ENCODE measurements at places on chromosomes 6 and 20. TPM values are rescaled to one million over a fixed set of nuclear protein-coding genes. Genes with fewer than 3 reads are reported as not detected.

DNA sequence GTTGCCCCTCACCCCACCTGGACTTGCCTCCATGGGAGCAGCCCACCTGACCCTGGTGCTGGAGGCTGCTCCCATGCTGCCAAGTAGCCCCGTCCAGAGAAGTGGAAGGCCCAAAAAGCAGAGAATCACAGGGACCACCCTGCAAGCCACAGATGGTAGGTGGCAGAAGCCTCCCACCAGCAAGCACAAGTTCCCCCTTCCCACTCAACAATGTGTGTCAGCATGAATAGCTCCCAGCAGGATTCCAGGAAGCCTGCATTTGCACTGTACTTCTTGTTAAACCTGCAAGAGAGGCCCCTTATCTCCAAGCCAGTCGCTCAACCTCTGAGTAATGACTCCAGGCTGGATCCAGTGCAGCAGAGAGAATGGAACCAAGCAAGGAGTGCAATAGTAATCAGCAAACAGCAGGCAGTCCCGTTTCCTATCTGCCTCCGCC lies 180.8 kb upstream of the CST7 start:
- DNase-seq, result no peak

DNA sequence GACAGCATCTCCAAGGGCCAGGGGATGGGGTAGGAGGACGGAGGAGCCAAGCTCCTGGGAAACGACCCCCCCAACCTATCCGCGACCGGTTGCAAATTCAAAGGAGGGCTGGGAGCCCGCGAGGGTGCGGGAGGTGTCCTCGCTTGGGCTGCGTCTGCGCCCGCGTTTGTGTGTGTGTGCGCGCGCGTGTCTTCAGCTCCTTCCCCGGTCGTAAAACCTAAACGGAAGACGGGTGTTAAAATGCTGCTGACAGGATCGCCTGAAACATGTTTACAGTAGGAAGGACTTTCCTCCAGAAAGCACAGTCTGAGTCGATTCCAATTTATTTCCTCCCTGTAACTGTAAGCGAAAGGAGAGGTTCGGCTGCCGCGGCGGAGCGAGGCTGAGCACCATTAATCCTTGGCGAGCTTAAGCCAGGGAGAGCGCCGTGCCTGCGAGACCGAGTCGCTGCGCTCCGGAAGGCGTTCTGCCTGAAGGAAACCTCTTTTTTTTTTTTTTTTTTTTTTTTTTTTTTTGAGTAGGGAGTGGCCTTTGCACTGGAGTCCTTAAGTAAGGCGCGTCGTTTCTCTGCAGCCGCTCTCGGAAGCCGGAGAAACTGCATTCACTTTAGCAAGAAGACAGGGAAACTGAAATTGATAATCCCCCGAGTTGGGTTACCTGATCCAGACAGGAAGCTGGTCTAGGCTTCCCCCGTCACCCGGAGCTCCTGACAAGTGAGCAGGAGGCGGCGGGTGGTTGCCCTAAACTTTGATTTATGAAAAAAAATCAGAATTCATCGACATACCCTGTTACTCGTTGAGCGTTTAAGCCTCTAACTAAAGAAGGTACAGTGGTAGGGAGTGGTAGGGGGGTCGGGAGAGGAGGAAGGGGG lies 4.8 kb upstream of the SOX4 start:
- peak; percentile 89 for DNase-seq

- DNase-seq, result no peak
Measured at GRCh38 chr6:26739811-26740210, 80.3 kb upstream of the ZNF322 start.

DNA sequence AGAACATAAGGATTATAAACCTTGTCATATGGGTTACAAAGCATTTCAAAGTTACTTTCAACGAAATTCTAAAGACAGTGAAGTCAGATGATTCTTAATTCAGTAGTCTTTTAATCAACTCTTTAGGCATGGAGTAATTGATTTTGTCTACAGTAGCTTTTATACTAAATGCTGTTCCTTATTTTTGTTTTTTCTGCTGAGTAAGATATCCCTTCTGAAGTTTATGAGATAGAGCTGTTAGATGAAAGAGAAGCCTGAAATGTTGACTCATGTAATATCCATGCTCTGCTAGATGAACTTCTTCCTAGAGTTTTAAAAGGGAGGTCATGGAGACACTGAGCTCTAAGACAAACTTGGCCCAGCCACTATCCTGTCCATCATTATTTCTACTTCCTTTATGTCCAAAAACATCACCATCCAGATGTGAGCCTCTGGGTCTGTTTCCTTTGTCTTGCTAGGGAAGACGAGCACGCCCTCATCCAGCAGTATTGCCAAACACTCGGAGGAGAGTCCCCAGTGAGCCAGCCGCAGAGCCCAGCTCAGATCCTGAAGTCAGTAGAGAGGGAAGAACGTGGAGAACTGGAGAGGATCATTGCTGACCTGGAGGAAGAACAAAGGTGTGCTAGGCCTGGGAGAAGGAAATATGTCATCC lies 550.3 kb downstream of the UTRN start:
- no peak for DNase-seq

GRCh38 chr6:133191323-133191722 lies 49.8 kb upstream of the EYA4 start:
- no peak for DNase-seq

GRCh38 chr6:106496823-106497222 lies 132.5 kb downstream of the RTN4IP1 start:
- DNase-seq, result no peak

- DNase-seq, result peak; percentile 71
Measured at GRCh38 chr6:35691027-35691824, 2.5 kb upstream of the FKBP5 start.

- peak; percentile 25 for DNase-seq
Measured at GRCh38 chr20:53917145-53918019, 153.0 kb downstream of the BCAS1 start.

DNA sequence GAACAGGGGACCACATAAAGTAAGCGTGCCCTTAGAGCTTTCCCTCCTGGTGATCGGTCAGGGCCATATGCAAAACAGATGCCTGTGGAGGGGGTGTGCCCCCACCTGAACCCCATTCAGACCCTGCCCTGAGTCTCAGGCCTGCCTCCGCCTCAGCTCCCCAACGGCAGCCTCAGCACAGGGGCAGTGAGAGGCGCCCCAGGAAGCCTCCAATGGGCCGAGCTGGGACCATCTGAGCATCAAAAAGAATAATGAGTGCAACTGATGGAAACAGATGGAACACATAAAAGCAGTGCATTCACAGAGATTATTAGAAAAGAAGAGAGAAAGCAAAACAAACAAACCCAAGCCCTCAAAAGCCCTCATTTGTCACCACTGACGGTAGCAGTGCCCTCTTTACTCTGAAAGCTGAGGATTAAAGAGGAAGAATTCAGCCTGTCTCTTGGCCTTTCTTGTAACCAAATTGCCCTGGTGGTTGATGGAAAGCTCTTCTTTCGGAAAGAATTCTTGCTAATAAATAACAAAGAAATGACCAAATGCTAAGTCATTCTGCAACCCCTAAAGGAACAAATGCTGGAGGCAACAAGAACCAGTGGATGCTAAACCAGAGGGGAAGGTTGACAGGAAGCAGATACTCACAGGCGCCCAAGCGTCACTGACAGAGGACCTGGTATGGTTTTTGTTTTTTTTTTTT lies 6.8 kb downstream of the ADISSP start:
- DNase-seq, result no peak

DNA sequence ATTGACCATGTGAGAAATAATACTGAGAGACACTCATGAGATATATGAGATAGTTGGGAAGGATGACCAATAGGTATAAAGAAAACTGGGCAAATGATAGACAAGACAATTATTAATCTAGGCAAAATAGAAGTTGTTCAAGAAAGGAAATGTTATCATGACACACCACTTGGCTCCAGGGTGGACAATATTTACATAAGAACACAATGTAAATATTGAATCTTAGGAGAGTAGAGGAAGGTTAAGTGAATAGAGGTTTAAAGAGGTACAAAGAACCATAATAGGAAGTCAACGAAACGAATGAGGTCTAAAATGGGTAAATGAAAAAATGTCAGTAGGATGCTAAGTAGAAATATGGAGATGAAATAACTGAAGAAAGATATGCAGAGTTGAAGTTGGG lies 126.5 kb downstream of the MBOAT1 start:
- DNase-seq, result no peak

- peak; percentile 94 for DNase-seq
Measured at GRCh38 chr6:138724015-138724414, 49.6 kb upstream of the CCDC28A start.

GRCh38 chr6:89008001-89008814 lies 44.8 kb upstream of the RNGTT start:
- no peak for DNase-seq

DNA sequence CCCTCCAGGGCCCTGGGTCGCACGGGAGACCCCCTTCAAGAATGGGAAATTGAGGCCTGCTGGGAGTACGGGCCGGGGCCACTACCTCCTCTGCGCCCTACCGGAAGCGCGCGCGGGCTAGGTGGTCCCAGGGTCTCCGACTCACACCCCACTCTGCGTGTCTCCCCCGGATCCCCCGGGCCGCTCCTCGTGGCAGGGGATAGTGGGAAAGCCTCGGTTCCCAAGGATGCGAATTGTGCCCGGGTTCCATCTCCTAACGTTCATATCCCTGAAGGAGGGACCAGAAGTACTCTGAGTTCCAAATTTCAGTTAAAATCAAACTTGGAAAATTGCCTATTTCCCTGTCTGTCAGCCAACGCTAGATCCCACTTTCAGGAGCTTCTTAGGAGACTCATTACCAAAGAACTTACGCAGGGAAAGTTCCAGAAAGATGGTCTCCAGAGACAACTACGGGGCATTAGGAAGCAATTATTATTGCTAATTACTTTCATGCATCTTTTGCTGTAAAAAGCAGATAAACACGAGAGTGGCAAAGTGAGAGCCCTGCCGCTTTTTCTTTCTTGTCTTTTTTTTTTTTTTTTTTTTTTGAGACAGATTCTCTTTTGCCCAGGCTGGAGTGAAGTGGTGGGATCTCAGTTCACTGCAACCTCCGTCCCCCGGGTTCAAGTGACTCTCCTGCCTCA lies 858 bp downstream of the FAM83D start:
- no peak for DNase-seq

GRCh38 chr6:17001188-17001587 lies 100.7 kb upstream of the STMND1 start:
- DNase-seq, result peak; percentile 51

- DNase-seq, result peak; percentile 6
Measured at GRCh38 chr6:169868458-169868857, 117.0 kb downstream of the ERMARD start.

- DNase-seq, result no peak
Measured at GRCh38 chr6:158249340-158249836, 62.9 kb upstream of the TULP4 start.

GRCh38 chr20:2867081-2867864 lies 6.0 kb upstream of the PTPRA start:
- DNase-seq, result no peak

DNA sequence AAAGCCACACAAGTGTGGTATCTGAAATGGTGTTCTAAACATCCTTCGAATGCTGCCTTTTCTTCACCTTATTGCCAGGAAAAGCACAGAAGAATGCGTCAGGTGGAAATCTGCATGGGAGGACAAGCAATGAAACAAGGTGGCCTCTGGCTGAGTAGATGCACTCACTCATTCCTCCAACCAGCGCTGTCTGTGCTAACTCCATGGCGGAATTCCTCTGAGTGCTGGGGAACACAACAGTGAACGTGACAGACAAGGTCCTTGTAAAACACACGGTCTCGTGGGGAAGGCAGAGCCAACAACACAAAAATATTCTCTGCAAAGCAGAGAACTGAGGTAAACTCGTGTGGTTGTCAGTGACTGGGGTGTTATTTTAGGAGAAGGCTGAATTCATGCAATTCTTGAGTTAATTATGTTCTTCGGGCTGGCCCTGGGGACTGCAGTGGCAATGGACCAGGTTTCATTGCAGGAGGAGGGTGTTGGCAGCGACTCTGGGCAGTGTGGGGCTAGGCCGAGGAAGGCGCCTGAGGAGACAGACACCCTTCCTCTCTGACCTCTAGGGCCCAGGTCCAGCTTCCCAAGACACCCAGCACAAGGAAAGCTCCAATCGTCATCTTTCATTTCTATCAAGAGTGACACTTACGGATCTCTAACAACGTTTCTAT lies 339.7 kb downstream of the PRKN start:
- DNase-seq, result no peak

GRCh38 chr6:134170844-134171243 lies 118.4 kb upstream of the SLC2A12 start:
- peak; percentile 58 for DNase-seq

GRCh38 chr6:109204511-109204910 lies 109.2 kb downstream of the CEP57L1 start:
- DNase-seq, result peak; percentile 9

GRCh38 chr20:36319356-36320260 lies 13.5 kb downstream of the DLGAP4 start:
- DNase-seq, result no peak

DNA sequence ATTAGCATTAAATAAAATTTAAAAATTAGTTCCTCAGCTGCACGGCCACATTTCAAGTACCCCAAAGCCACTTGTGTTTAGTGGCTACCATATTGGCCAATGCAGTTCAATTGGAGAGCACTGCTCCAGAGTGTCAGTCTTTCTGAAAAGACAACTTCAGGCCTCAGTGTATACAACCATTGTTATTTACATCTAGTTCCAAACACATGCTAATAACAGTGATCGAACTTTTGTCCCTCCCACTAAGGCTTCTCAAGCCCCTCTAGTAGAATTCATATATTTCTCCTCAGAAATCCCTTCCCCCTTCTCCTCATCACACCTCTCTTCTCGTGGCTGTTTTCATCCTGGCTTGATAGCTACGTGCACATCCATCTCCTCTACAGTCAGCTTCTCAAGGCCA lies 32.9 kb downstream of the HIVEP2 start:
- DNase-seq, result no peak

GRCh38 chr6:131399433-131399832 lies 173.6 kb upstream of the ARG1 start:
- DNase-seq, result no peak

GRCh38 chr6:29945281-29945820 lies 3.0 kb downstream of the HLA-A start:
- no peak for DNase-seq

- DNase-seq, result peak; percentile 56
Measured at GRCh38 chr6:3750317-3751076, 1.0 kb downstream of the PXDC1 start.

- no peak for DNase-seq
Measured at GRCh38 chr6:16396497-16397319, 158.3 kb downstream of the GMPR start.

DNA sequence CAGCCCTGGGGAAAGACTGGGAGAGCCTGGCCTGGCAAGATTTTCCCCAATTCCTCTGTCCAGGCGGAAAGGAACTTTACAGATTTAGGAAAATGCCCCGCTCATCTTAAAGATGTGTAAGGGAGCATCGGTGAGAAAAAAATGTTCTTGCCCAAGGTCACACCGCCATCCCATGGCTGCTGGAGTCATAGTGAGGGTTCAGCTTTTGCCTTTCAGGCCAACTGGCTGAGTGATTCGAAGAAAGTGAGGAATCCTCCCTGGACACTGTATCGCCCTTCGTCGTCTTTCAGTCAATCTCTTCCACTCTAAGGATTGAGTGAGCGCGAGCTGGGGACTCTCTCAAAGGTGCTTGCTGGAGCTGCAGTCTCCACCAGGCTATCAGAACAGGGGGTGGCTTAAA lies 1.4 kb downstream of the WFDC2 start:
- DNase-seq, result no peak

NOTCH4 gene
- total RNA-seq, result 1.7 TPM

MAK gene
- 0.26 TPM for total RNA-seq

ACSS1 gene
- total RNA-seq, result 10.0 TPM

SRSF12 gene
- 0.21 TPM for total RNA-seq

KIFC1 gene
- total RNA-seq, result 21.8 TPM

PTCRA gene
- total RNA-seq, result 6.2 TPM

BRD2 gene
- total RNA-seq, result 96.2 TPM

DDRGK1 gene
- total RNA-seq, result 85.3 TPM

COL21A1 gene
- 0.16 TPM for total RNA-seq

Measured in SK-MEL-5 (cell line).